ENCODE measurements at places on chromosomes 7 and 10.
A peak's percentile ranks its signal among the peaks of the same experiment; 100 is the strongest.

DNA sequence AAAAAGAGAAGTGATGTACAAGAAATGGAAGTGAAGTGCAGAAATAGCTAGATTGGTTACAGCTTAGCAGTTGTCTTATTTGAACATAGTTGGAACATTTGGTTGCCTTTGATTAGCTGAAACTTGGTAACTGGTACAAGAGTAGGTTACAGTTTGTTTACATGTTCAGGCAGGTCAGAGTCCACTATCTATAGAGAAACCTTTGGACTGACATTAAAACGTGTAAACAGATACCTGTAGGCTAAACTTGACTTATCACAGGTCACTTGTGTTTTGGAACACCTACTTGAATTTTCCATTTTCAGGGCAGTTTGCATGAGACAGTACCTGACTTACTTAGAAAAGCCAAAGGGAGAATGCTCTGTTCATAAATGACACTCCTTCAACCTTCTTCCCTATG lies 28.5 kb upstream of the CYP2C8 start:
- no peak for DNase-seq

DNA sequence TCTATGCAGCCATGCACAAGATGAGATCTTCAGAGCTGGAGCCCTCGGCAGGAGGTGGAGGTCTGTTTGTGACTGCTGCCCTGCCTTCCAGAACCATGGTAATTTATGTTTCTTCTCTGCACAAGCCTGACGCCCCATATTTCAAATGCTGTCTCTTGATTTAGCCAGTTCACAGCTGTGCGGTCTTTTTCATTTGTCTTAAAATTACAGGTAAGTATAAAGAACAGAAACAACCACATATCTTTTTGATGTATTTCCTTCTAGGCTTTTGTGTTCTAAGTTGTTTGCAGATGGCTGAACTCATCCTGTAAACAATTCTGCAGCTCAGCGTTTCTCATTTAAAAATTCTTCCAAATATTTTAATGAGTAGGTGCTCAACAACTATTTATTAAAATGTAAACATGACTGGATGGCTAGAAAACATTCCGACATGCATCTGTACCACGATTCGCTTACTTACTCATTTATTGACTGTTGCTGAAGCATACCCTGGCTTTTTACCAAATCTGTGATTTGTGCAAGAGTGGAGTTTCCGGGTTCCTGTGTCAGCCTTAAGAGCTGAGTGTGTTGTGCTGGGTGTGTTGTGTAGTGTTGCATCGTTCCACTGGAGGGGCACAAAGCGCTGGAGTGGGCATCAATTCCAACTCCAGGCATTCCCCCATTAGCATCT lies 58.9 kb downstream of the PIP4K2A start:
- no peak for DNase-seq

GRCh38 chr7:147478796-147479195 lies 1111.8 kb upstream of the C7orf33 start:
- no peak for DNase-seq

DNA sequence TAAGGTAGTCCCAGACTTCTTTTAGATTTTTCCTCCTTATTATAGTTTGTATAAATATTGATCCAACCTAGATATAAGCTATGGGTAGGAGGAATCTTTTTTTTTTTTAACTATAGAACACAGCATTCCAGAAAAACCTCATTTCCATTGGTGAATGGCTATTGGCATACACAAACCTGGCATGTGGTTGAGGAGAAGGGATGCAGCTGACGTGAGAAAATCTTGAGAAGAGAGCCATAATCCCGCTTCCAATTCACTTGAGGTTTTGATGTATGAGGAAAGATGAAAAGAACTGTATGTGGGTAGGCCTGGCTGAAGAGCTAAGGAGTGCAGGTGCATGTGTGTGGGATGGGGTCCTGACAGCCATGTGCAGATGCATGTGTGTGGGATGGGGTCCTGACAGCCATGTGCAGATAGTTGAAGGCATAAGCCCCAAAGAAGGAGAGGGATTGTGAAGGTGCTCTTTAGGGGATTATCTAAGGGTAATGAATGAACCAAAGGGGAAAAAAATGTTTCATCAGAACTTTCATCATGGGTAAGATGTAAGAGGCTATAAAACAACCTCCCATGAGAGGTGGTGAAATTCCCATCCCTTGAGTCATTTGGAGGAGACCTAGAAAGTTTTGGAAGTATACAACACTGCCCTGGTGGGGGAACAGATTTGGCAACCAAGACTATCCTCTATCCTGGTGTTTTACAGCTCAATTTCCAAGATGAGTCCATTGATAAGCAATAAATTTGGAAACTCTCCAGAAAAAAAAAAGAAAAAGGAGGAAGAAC lies 3.8 kb upstream of the PKD2L1 start:
- DNase-seq: no peak

- peak; percentile 72 for DNase-seq
Measured at GRCh38 chr10:24952143-24952706, at the start of gene PRTFDC1. PRTFDC1 (minus strand) TSS chr10:24952606; CDS start chr10:24952575, 31 bp downstream.

DNA sequence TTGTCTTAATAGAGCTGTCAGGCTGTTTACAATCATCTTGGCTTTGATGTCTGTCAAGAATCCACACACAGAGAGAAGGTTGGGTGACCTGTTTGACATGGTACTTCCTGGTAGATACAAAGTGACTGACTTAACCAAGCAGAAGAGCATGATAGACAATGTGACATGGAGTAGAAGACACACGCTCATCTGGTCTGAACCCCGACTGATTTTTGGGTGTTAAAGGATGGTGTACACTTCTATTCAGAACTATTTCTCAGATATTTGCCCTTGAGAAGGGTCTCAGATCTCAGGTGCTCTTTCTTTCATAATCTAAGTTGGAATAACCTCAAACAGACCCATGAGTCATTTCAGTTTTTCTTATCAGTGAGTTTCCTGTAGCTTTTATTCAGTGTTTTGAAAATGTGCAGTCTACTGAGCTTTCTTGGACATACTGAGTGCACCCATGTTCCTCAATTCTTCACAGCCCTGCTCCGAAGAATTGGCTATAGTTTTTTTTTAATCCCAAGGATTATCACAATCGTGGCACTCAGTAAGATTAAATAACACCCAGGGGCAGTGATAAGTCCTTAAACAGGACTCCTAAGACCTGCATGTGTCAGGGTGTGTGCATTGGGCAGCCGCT lies 46.4 kb upstream of the NXPH1 start:
- DNase-seq: no peak

DNA sequence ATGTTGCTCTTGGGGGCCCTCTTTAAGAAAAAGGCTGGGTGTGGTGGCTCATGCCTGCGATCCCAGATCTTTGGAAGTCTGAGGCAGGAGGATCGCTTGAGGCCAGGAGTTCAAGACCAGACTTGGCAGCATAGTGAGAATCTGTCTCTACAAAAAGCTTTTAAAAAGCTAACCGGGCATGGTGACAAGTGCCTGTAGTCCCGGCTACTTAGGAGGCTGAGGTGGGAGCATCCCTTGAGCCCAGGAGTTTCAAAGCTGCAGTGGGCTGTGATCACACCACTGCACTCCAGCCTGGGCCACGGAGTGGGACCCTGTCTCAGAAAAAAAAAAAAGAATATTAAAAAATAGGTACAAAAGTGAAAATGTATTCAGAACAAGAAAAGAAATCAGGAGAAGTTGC lies 38.1 kb upstream of the SLC39A12 start:
- no peak for DNase-seq

DNA sequence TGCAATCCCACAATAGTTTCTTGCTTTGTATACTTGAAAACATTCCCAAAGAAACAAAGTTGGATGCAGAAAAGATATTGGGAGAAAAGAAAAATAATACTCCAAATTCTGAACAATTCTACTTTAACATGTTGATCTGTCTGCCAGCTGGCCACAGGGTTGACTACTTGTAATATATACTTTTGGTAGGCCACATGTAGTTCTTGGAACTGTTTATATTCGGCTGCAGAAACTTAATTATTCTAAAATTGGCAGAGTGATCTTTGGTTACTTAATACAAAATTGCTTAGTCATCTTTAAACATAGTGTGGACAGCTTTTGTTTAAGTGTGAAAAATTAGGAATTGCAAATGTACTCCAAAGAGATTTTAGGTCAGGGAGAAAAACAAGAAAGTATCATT lies 76.0 kb downstream of the CALD1 start:
- no peak for DNase-seq

GRCh38 chr10:97399843-97400545 lies 1.1 kb downstream of the RRP12 start:
- DNase-seq: no peak

DNA sequence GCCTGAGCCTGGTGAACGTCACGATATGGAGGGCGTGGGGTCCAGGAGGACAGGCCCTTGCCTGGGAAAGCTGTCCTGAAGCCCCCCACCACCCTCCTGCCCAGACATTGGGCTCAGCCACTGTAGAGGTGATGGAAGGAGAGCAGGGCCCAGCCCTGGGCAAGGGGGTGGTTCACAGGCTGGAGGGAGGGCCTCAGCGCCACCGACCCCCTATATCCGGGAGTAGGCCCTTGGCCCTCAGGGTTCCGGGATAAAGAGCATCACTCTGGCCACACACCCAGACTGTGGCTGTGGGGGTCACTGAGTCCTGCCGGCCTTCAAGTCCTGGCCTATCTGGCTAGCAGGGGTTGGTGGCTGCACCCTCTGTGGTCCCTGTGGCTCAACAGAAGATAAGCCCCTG lies 55.3 kb upstream of the GTF2IRD1 start:
- no peak for DNase-seq

GRCh38 chr7:71521506-71521905 lies 389.6 kb downstream of the GALNT17 start:
- DNase-seq: peak; percentile 61

- DNase-seq: no peak
Measured at GRCh38 chr10:34732926-34733325, 82.2 kb downstream of the PARD3 start.

DNA sequence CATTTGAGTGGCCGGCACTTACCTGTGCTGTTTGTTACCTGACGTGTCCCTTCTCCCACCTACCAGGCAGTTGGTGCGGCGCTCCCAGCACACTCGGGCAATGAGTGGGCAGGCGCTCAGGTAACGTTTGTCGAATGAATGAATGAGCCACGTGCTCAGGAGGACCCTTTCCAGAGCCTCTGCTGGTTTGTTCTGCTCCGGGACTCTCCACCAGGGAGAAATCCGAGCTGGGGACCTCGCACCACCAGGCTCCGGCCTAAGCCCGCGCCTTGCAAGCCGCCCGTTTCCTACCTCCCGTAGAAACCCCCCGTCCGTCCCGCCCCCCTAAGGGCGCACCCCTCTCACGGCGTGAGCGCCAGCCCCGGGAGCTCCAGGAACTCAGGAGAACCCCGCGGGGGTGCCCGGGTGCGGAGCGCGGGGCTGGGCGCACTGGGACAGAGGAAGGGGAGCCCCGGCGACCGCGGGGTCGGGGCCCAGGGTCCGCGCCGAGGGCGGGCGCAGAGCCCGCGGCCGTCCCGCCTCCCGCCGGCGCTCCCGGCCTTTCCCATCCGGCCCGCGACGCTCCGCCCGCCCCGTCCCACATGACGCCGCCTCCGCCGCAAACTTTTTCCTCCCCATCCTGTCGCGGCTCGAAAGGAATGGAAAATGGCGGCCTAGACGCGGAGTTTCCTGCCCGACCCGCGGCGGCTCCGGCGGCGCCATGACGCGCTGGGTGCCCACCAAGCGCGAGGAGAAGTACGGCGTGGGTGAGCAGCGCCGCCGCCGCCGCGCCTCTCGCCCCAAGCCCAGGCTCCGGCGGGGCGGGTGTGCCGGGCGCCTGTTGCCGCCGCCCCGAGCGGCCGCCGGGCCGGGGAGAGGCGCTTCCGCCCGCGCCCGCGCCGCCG lies at the start of gene DOCK1:
TSS of gene DOCK1 (plus strand) at position 611 of the 884 bp plus-strand sequence. CDS start at position 701, 90 bp downstream.
- DNase-seq: peak; percentile 57

- no peak for DNase-seq
Measured at GRCh38 chr10:48468130-48468790, 136.6 kb downstream of the ARHGAP22 start.

GRCh38 chr7:95432606-95433005 lies 2.2 kb downstream of the PON2 start:
- no peak for DNase-seq

- DNase-seq: no peak
Measured at GRCh38 chr10:28127881-28128280, 129.0 kb upstream of the ODAD2 start.

GRCh38 chr10:112926906-112927688 lies 22.9 kb upstream of the TCF7L2 start:
- DNase-seq: no peak

GRCh38 chr10:4770801-4771553 lies 55.0 kb upstream of the AKR1E2 start:
- peak; percentile 17 for DNase-seq

GRCh38 chr10:85851325-85851724 lies 515.3 kb downstream of the GRID1 start:
- no peak for DNase-seq

- no peak for DNase-seq
Measured at GRCh38 chr10:57654856-57655255, 612.8 kb downstream of the IPMK start.

DNA sequence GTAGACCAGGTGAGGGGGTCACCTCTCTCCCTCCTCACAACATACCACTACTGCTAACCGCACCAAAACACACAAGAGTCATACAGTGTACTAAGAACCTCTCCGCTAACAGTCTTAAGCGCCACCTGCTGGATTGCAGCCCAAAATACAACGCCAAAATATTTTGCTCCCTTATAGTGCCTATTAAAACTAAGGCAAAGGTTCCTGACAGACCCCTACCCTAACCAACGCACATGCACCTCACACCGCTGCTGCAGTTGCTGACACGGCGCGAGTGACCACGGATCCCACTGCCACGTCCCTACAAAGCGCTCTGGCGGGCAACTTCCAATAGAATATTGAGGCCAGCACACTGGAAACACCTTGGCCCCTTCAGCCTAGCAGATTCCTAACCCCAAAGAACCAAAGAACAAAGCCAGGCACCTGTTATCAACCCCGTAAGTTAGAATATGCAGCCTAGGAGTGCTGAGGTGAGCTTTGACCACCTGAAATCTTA lies 563.6 kb upstream of the SEMA3D start:
- DNase-seq: no peak

DNA sequence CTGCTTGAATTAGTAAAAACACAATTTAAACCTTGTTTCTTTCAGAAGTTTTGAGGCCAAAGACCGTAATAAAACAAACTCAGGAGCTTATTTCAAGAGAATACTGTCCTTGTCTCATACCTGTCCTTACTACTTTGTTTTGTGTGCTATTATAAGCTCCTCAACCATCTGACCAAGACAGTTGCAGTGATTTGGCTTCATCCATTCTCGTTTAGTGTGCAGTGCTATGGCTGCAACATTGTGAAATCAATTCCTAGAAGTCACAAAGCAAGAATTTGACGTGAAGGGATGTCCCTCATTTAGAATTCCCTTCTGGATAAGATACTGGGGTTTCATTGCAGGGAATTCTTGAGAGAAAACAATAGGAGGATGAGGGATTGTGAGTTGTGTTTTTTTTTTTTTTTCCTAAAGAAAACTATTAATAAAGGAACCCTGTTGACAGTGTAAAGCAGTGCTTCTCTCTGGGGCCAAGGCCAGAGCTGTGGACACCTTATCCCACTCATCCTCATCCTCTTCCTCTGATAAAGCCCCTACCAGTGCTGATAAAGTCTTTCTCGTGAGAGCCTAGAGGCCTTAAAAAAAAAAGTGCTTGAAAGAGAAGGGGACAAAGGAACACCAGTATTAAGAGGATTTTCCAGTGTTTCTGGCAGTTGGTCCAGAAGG lies at the start of gene OIT3:
TSS of gene OIT3 (plus strand) at position 604 of the 663 bp plus-strand sequence. CDS start 60 bp downstream, outside the sequence.
- DNase-seq: no peak

- no peak for DNase-seq
Measured at GRCh38 chr7:73768641-73769480, 1.2 kb downstream of the CLDN3 start.

GRCh38 chr10:45000752-45001380 lies at the start of gene ZNF22:
ZNF22 (plus strand) TSS chr10:45000923; CDS start chr10:45003369, 2,446 bp downstream.
- DNase-seq: peak; percentile 68

- no peak for DNase-seq
Measured at GRCh38 chr10:124185084-124185483, 91.7 kb upstream of the CHST15 start.

GRCh38 chr10:23543691-23544380 lies 105.0 kb downstream of the OTUD1 start:
- no peak for DNase-seq

Data from Ammon's horn (tissue), 1 donor.